IMR-90 (cell line): ENCODE measurements at places on chromosomes 16 and 17.

DNA sequence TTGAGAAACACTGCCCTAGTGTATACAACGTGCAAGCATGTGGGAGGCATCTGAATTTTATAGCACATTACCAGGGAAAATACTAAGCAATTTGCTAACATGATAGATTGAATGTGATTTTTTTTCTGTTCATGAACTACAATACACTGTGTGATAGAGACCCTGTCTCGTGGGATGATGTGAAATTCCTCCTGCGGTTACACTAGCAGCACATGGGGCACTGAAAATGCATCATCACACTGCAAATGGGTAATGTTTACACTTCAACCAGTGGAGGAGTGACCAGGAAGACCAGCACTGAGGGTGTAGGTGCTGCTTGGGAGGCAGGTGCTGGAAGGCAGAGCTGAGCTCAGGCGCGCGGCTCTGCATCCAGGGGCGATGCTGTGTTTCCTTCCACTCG is 28.8 kb downstream of the ORC6 start:
- DNase-seq = peak; percentile 24

DNA sequence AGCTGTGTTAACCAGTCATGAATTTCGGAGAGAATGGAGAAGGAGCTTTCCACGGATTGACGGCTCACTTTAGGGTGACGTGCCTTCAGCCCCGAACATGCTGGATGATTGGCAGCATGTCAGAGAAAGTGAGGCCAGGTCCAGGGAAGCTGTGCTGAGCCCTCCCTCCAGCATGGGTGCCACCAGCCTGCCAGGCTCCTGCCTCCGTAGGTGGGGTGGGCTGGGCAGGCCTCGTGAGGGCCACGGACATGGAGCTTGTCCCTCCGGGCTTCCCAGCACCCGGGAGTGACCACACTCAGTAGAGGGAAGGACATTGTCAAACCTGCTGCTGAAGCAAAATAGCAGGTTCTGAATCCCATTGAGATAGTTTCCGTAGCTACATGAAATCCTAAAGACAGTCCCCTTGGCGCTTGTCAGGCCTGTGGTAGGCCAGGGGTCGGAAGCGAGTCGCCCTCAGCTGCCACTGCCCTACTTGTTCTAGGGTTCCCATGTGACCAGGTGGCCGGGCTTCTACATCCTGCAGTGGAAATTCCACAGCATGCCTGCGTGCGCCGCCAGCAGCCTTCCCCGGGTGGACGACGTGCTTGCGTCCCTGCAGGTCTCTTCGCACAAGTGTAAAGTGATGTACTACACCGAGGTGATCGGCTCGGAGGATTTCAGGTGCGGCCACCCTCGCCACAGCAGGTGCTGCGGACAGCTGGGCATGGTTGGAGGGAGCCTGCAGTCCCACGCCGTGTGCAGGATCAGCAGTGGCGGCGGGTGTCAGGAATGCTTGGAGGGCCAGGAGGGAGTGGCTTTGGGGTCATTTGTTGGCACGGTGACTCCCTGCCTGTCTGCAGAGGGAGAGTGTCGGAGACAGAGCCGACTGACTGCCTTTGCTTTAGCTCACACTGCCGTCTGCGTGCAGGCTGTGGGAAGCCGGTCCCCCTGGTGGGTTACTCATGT is 72.3 kb downstream of the SEC14L1 start:
- DNase-seq = no peak

GRCh38 chr17:66255112-66255511 is 25.9 kb upstream of the APOH start:
- DNase-seq = peak; percentile 83

DNA sequence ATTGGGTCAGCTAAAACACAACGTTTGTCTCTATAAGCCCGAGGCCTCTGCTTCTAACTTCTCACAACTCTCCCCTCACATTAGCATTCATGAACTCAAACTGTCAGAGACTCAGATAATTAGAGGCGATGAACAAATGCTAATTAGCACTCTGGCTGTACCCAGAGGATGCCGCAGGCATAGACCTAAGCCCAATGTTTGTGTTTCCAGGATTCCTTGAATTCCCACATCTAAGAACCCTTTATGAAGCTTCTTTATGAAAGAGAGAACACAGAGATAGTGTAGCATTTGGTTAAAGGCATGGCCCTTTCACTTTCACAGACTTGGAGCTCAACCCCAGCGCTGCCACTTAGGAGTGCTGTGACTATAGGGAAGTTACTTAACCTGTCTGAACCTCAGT is 512.2 kb downstream of the GRIN2A start:
- DNase-seq = no peak

DNA sequence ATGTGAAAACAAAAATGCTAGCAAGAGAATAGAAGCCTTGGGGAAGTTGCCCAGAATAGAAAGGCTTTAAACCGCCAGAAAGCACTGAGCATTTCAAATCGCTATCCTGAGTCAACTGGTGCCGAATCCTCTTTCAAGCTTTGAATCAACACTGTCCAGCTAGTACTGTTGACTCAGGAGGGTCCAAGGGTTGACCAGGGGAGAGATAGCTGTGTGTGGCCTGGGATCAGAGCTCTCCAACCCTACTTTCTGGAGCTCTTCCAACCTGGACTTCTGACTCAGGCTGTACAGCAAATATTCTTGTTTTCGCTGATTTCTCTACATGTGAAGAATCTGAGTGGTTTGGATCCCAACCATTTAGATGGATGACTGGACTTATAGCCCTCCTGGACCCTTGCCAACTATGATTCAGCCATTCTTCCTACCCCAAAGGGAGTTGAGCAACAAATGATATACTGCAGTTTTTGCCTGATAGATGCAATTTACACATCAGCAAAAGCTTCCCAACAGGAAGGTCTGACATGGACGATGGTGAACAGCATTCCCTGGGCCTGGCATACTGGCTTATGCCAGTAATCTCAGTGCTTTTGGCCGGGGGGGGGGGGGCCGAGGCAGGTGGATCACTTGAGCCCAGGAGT is 154.0 kb upstream of the SDK2 start:
- DNase-seq = peak; percentile 45

- DNase-seq = no peak
Observed at GRCh38 chr16:19346335-19346922, 60.9 kb downstream of the CLEC19A start.

DNA sequence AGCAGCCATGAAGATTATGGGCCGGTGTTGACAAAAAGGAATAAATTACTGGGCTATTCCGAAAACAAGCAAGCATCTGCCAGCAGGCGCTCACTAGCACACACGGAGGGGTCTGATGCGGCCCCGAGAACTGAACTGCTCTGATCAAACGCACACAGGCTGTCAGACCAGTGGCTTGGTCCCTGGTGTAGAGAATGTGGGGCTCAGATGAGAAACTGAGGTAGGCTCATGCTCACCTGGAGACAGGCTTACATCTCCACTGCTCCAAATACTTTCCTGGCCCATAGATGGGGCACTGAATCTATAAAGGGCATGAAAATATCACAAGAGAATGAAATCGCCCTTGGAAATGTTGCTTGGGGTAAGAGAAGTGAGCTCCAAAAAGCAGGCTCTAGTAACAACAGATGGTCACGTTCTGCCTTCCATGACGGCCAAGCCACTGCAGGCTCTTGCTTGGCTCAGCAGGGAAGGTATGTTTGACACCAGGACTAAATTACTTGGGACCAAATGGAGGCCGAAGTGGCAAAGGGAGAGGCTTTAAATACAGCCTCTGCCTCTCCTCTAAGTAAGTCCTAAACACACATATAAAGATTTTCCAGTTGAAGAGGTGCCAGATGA is 5.4 kb downstream of the ABR start:
- no peak for DNase-seq

DNA sequence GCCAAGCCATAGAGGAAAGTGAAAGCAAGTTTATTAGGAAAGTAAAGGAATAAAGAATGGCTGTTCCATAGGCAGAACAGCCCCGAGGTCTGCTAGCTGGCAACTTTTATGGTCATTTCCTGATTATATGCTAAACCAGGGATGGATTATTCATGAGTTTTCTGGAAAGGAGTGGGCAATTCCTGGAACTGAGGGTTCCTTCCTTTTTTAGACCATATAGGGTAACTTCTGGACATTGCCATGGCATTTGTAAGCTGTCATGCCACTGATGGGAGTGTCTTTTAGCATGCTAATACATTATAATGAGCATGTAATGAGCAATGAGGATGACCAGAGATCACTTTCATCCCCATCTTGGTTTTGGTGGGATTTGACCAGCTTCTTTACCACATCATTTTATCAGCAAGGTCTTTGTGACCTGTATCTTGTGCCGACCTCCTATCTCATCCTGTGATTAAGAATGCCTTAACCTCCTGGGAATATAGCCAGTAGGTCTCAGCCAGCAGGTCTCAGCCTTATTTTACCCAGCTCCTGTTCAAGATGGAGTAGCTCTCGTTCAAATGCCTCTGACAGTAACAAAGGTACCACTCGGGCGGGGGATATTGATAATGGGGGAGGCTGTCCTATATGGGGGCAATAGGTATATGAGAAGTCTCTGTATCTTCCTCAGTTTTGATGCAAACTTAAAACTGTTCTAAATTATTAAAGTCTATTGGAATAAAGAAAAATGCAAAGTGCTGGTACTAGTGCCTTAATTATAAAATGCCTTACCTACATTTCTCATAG is 38.9 kb upstream of the HELZ start:
- no peak for DNase-seq

- no peak for DNase-seq
Observed at GRCh38 chr16:10787304-10787703, 31.3 kb downstream of the TVP23A start.

- DNase-seq = no peak
Observed at GRCh38 chr17:6254036-6254435, 180.9 kb downstream of the AIPL1 start.

- no peak for DNase-seq
Observed at GRCh38 chr16:86651823-86652222, 73.5 kb downstream of the FOXL1 start.

DNA sequence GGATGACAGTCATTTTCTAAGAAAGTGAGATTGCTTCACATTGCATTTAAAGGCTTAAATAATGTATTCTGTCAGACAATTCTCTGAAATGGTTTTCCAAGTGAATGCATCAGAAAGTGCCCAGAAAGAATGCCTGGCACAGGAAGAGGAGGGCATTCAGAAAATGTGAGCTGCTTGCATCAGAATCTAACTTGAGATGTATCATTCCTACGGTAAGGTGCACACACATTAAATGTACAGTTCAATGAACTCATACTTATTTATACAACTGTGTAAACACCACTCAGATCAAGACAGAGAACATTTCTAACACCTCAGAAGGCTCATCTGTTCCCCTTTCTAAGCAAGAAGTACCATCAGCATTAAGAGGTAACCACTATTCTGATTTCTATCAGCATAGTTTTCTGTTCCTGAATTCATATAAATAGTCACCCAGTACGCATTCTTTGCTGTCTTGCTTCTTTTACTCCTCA is 638.0 kb downstream of the MAF start:
- DNase-seq = no peak

GRCh38 chr16:11262915-11263314 is 6.2 kb downstream of the TNP2 start:
- DNase-seq = no peak

GRCh38 chr16:3234543-3234856 is 458 bp downstream of the ZNF200 start:
- DNase-seq = no peak

DNA sequence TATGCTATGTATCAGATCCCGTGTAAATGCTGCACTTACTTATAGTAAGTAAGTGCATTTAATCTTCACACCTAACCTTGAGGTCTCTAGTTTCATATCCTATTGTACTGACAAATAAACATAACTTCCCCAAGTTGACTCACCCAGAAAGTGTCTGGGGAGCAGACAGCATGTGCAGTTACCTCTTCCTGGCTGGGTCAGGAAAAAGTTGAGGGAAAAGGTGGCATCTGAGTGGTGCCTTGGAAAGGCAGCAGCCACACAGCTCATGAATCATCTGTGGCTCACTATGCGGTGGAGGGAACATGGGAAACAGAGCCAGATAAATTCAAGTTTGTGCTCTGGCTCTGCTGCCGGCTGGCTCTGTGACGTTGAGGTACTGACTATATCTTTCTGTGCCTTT is 382.0 kb upstream of the DYNLRB2 start:
- DNase-seq = peak; percentile 87

- DNase-seq = peak; percentile 7
Observed at GRCh38 chr17:76845541-76846017, 22.6 kb upstream of the MGAT5B start.

DNA sequence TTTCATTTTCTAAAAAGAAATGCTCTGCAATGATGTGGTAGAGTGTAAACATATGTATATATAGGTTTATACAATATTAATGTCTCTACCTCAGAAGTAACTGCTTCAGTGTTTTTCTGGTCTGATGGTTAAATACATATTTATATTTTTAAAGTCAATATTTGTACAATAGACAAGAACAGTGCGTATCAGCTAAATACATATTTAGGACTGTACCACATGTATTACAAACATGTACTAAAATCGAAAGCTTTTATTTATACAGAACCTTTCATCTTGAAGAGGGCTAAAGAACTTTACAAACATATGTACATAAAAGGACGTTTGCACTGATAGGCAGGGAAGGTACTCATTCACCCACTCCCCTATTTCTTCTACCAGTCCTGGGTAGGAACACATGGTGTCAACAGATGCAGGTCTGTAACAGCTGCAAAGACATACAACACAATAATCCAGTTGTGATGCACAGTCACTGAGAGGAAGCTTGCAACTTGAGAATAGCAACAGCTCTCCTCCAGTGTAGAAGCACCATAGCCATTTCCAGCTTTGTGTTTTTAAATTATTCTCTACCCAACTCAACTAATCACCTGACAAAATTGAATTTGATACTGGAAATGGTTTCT is 206.9 kb upstream of the C17orf78 start:
- DNase-seq = no peak

DNA sequence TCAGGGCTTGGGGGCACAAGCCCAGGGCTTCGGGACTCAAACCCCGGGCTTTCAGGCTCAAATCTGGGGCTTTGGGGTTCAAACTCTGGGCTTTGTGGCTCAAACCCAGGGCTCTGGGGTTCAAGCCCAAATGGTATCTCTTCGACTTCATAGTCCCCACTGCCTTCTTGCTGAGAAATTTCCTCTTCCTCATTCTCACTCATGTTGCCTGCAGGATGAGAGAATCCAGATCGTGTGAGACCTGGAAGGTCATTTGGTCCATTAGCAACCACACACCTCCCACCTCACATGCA is 576 bp downstream of the ZNF768 start:
- no peak for DNase-seq

- no peak for DNase-seq
Observed at GRCh38 chr16:49969091-49970030, 55.7 kb upstream of the CNEP1R1 start.
